ENCODE measurements at places on chromosomes 4 and X.

DNA sequence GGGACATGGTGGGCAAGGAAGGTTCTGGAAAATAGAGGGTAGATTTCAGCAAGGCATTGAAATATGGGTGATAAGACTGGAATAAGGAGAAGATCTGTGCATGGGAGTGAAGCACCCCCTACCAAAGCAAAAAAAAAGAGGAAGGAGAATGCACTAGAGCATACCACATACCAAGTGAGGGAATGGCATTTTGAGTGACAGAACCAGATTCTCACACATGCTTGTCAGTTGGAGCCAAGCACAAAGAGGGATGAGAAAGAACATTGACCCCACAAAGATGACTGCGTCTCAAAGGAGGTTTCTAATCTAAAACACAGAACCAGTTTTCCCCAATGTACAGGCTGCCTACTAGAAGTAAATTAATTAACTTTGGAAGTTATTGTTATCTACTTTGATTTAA lies 140.3 kb upstream of the SMAD1 start:
- no peak for DNase-seq

DNA sequence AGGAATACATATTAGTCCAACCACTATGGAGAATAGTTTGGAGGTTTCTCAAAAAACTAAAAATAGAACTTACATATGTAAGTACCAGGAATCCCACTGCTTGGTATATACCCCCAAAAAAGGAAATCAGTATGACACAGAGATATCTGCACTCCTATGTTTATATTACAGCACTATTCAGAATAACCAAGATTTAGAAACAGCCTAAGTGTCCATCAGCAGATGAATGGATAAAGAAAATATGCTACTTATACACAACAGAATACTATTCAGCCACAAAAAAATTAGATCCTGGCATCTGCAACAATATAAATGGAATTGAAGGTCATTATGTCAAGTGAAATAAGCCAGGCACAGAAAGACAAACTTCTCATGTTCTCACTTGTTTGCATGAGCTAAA lies 27.5 kb upstream of the ABCG2 start:
- DNase-seq = no peak

DNA sequence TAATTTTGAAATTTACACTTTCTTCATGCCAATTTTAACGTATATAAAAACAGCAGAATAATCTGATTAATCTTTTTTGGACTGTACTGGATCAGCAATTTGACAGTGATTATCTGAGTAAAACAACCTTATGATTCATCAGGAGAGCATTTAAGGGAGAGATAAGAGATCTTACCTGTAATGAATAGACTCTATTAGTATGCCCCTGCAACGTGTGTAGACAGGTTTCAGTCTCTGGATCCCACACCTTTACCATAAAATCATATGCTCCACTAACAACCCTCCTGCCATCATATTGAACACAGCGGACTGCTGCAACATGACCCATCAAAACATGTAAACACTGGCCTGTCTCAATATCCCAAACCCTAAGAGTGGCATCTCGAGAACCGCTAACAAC lies 210.1 kb downstream of the FBXW7 start:
- no peak for DNase-seq

- DNase-seq = peak; percentile 24
Observed at GRCh38 chrX:75522565-75523431, at the start of gene ZDHHC15. TSS of gene ZDHHC15 (minus strand) at chrX:75523037. CDS start at chrX:75523024, 13 bp downstream.

GRCh38 chr4:67556436-67556835 lies 2.1 kb upstream of the STAP1 start:
- no peak for DNase-seq

GRCh38 chr4:132316738-132317137 lies 832.4 kb upstream of the PCDH10 start:
- DNase-seq = no peak

- no peak for DNase-seq
Observed at GRCh38 chr4:166274136-166274761, 401.2 kb downstream of the TLL1 start.

DNA sequence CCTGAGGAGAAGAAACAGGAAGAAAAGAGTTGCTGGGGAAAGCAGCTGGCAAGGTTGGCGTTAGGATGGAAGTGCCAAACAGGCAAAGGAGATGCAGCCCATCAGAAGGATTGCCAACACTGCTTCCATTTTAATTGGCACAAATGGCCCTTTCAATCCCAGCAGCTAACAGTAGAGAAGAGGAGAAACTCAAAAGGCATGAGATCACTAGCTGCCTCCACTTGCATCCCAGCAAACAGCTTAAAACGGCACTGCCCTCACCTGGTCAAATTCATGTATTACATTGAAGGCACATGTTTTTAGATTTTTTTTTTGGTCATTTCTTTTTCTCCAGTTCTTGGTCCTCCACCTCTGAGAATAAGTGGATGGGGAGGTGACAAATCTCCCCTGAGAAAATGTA lies 14.9 kb upstream of the LOC101059915 start:
- DNase-seq = peak; percentile 65

DNA sequence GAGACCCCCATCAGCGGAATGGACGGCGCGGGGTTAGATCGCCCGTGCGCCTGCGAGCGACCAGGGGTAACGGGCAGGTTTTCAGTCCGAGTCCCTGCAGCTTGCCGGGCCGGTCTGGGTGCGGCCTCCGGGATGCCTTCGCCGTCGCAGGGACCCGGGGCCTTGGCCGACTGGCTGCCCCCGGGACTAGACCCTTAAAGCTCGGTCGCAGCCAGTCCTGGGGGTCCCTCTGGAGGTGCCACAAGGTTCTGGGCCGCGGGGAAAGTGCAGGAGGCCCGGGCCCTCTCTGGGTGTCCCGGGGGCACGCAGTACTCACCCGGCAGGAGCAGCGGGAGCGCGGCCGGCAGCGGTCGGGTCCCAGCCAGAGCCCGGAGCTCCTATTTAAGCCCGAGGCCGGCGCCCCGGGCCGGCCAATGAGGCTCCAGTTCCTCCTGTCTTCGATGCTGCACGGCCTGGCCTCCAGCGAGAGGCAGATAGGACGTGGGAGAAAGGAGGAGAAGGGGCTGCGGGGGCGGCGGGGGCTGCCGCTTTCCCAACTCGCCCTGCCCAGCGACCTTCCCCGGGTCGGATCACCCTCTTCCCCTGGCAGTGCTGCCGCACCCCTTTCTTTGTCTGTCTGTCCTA lies at the start of gene SPON2:
SPON2 (minus strand) TSS at position 356 of the 624 bp plus-strand sequence.
- no peak for DNase-seq

DNA sequence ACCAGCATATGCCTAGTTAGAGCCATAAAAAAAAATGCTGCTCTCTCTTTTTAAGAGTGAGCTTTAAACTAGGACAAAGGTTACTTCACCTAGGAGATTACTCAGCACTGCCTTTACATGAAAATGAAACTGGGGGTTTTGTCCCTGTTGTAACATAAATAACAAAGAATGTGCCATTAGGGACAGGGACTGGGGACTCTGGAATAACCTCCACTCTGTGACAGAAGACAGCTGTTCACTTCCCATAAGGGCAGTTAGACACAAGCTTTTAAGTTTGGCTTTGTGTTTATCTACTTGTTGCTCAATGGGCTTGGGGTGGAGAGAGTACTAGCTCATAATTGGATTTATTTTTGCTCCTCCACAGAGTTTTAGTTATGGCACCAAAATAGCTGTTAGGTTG lies 11.9 kb downstream of the ENPEP start:
- DNase-seq = no peak

DNA sequence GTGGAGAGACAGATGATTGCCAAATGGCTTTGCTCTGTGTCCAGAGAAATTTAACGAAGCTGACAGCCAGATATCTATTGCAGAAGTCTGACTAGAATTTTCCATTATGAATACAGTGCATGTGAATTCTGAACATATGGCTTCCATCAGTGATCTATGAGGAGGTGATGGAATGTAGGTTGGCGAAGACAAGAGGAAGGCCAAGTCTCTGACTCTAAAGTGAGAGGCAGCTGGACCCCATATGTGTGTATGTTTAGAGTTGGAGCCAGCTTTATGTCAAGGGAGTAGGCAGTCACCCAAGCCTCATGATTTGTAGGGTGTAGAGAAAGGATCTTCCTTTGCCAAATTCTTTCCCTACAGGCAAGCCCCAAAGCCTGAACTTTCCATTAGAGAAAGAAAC lies 76.2 kb upstream of the TEX13D start:
- DNase-seq = no peak

- no peak for DNase-seq
Observed at GRCh38 chr4:85737254-85737653, 262.3 kb downstream of the ARHGAP24 start.

GRCh38 chr4:122122083-122122482 lies 30.0 kb upstream of the BLTP1 start:
- no peak for DNase-seq

- DNase-seq = no peak
Observed at GRCh38 chr4:24805566-24805965, 10.2 kb downstream of the SOD3 start.

DNA sequence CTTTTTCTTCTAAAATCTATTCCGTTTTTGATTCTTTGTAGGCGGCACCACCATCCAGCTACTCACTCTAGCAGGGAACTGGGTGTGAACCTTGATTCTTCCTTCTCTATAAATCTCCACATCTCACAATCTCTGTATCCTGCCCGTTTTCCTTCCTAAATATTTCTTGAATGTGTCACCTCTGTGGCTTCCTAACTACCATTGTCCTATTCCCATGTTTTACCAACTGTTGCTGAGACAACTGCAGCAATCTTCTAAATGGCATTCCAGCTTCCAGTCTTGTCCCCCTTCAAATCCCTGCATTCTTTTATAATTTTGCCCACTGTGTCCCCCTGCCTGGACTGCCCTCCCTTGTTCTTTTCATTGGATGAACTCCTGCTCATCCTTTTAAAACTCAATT lies 641.3 kb downstream of the RPA4 start:
- no peak for DNase-seq

GRCh38 chrX:10001496-10001895 lies 34.3 kb downstream of the CLDN34 start:
- no peak for DNase-seq
